HAP-1 (cell line): ENCODE measurements at places on chromosomes 2 and 18.

GRCh38 chr18:6962571-6963451 is 154.8 kb downstream of the LAMA1 start:
- no peak for DNase-seq

DNA sequence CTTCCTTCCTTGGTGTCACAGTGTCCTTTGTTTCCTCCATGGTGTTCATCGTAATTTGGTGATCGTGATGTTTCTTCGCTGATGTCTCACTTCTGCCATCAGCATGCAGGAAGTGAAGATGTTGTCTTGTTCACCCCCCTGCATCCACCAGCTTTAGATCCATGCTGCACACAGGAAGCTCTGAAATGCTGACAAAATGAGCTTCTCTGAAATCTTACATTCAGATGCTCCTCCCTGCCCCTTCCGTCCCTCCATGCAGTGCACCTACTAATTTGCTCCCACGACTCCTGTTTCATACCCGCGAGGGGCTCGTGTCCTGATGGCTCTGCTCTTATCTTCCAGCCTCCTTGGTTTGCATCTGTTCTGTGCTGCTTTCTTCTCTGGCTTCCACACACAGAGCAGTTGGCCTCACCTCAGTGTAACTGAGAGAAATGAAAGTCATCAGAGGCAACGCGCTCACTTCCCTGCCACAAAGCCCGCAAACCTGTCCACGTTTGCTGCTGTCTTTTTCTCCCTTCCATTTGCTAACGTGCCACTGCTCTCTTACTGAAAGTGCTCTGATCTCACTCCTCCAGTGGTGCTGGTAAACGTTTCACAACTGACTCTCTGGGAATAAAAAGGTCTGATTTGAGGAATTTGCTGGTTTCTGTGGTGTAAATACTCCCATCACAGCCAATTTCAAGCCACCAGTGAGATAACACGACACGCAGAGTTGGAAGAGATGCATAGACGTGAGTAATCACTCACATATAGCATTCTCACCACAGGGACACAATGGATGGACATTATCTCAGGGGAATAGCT is 41.0 kb upstream of the MGAT4A start:
- DNase-seq: no peak

GRCh38 chr2:30268296-30268871 is 37.0 kb downstream of the LBH start:
- DNase-seq: no peak

DNA sequence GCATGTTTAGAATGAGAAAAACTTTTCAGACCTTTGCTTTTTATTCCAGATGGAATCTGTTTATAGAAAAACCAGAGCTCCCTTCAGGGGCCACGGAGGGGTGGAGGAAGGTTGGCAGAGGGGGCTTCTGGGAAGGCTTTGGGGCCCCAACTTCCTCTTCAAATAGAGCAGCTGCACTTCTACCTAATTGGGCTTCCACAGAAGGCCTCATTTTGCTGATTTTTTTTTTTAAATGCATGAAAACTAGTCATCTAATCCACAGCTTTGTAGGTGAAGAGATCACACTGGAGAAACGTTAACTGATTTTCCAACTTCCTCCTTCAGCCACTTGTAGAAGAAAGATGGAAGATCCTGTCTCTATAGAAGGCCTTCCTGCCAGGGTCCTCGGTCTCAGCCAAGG is 181.8 kb downstream of the BCL11A start:
- DNase-seq: no peak

- no peak for DNase-seq
Measured at GRCh38 chr18:31149351-31149750, 13.3 kb downstream of the DSC1 start.

DNA sequence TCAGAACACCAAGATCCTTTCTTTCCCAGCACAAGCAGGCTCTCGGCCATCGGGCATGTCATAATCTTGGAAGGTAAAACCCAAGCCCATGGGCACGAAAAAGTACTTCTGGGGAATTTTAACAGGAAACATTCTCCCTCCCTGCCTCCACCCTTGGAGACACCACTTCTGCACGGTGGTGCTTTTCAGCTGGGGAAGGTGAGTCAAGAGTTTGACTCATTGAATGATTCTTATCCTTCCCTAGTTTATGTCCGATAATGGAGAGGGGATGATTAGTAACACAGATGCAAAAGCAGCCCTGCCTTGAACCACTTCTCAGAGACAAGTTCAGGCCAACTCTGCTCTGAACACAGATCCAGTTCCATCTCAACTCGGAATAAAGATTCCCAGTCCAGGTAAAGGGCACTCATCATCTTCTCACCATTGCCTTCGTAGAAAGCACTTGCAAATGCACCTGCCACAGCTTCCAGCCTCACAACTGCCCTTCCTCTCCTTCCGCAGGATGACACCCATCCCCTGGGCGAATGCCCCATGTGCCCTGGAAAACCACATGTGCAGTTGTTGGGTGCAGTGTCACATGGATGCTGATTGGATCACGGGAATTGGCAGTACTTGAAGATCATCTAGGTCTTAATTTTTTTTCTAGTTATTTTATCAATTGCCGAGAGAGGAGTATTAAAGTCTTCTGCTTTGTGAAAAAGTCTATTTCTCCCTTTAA is 136.2 kb downstream of the PXDN start:
- no peak for DNase-seq

DNA sequence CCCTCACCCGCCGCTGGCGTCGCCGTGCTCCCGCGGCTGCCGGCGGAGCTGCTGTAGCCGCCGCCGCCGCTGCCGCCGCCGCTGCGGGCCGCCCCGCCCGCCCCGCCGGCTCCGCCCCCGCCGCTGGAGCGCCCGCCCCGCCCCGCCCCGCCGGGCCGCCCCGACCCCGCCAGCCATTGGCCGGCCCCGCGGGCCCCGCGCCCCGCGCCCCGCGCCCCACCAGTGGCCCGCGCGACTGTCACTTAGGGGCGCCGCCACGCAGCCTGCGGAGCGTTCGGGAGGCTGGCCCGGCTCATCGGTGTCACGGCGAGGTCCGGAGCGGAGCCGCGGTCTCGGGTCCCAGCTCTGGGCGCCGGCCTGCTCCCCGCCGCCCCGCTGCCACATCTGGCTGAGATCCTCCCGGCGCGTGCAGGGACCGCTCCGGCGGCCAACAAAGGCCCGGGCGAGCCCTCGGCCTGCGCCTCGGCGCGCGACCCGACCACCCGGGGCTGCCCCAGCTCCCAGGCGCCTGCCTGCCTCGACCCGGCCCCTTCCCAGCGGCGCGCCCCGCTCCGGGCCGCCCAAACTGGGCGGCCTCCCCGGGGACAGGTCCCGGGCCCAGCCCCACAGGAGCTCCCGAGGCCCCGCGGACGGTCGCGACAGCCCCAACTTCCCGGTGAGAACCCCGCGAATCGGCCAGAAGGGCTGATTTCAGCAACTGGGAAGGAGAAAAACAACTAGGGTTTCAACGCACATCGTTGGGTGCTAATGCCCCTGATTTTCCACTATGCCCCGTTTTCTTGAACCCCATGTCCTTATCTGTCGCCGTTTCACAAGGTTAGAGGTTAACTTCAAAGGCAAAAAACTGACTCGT is at the start of gene MGAT4A:
Gene MGAT4A, minus strand, starts transcription at position 92 of the 853 bp plus-strand sequence. CDS start 4,800 bp downstream, outside the sequence.
- peak; percentile 24 for DNase-seq

- DNase-seq: peak; percentile 5
Measured at GRCh38 chr2:128424406-128425171, 105.9 kb upstream of the HS6ST1 start.

- DNase-seq: peak; percentile 6
Measured at GRCh38 chr2:160752475-160753330, 259.1 kb upstream of the RBMS1 start.

DNA sequence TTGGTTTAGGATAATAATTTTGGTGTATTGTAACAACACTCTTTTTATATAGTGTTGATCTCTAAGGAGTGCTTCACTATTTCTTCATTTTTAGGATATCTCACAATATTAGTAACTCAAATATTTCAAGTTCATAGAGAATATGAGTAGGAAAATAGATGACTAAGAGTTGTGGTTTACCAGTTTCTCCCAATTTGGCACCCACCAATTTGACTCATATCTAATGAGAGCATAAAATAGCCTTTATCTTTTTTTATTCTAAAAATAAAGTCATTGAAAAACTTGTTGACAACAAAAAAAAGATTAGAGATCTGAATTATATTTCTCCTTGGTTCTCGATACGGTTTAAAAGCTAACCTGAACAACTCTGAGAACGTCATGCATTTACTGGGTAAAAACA is 204.0 kb downstream of the PARD3B start:
- no peak for DNase-seq

GRCh38 chr18:3283908-3284307 is 22.0 kb downstream of the MYL12B start:
- DNase-seq: no peak

GRCh38 chr2:218168635-218169462 is 2.1 kb upstream of the CXCR1 start:
- DNase-seq: peak; percentile 40

DNA sequence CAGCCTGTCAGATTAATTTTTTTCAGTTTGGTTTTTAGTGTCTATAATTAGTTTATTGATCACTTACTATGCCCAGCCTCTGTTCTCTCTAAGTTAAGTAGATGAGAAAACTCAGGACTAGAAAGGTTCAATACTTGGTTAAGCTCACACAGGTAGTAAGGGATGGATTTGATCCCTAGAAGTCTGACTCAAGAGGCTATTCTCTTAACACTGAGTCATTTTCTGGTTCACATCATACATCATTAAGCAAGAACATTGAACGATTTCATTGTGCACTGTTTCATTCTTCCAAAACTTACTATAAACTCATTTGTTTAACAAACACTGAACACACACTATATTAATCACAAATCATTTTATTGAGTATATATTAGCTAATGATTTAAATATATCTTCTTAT is 54.1 kb upstream of the SLC38A11 start:
- no peak for DNase-seq
